RWPE1 (cell line): ENCODE measurements at places on chromosomes 6 and 20.

DNA sequence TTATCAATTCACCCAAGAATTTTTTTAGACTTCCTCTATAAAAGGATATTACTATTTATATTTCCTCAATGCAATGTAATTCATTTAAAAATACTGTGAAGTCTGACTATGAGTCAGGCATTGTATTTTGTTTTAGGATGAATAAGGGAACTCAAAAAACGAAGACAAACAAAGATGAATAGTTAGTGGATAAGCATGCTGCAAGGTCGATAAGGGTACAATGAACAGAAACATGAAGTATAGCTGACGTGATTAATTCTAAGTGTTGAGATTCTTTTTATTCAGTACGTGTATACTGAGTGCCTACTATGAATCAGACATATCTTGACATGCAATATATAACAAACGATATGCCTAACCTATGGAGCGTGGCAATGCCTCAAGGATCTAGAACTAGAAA, 105.4 kb downstream of the PDE10A start:
- no peak for DNase-seq

GRCh38 chr6:2738373-2738979, 12.2 kb downstream of the MYLK4 start:
- DNase-seq: peak; percentile 35

DNA sequence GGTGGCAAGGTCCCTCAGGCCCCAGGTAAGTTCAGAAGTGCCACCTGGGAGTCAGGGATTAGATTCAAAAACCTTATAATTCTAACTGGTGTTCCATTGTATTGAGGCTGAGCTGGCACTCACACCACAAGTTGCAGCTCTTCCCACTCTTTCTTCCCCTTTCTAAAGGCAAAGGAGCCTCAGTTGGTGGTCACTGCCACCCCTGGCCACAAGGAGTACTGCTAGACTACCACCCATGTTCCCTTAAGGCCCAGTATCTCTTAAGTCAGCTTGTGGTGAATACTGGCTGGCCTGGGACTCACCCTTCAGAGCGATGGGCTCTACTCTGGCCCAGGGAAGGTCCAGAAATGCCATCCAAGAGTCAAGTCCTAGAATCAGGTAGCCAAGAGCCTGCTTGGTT, 421.1 kb upstream of the KHDRBS2 start:
- no peak for DNase-seq

DNA sequence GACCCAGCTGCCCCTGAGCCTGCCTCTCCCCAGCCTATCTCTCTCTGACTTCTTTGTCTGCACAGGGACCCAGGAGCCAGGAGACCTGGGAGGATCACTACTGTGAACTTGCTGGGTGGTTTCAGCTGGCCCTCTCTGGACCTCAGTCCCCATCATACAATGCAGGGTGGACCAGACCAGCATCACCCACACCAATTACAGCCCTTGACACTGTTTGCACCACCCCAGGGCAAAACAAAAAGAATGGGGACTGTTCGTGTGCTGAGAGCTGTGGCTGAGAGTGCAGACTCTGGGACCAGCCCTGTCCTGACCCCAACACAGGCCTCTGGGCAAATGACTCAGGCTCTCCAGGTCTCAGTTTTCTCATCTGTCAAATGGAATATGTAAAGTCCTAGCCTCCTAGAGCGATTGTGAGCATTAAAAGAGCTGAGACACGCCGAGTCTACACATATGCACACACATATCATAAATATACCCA, 25.4 kb downstream of the PTGIS start:
- no peak for DNase-seq

DNA sequence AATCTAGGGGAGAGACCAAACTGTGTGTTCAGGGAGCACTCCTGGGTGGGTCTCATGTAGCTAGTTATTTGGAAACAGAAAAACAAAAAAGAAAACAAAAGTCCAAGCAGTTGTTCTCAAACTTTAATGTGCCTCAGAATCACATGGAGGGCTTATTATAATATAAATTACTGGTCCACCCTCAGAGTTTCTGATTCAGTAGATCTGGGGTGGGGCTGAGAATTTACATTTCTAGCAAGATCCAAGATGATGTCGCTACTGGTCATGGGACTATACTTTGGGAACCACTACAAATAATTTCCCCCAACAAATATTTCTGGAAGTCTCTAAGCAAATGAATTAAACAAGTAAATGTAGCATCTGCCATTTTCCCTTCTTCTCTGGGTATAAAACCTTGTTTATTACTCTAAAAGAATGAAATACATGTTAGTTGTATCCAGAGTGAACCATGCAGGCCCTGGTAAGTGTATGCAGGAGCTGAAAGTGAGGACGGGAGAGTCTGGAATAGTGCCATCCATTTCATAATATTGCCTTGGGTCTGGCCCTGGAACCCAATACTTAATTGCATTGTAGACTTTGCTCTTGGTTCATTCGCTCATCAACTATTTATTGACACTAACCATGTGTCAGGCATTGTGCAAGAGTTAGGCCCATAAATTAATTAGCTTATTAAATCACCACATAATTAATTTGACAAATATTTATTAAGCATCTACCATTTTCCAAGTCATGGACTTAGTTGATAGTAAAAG, 490.8 kb downstream of the EPM2A start:
- DNase-seq: no peak

GRCh38 chr6:165223101-165223500, 86.3 kb downstream of the C6orf118 start:
- DNase-seq: no peak

DNA sequence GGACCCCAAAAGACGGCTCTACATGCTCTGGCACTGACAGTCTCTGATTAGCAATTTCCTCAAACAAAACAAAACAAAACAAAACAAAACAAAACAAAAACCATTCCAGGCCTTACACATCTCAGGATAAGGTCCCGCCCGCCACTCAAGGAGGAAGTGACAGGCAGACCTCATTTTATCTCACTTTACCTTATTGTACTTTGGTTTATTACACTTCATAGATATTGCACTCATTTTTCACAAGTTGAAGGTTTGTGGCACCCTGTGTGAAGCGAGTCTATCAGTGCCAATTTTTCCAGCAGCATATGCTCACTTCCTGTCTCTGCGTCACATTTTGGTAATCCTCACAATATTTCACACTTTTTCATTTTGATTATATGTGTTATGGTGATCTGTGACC, 15.2 kb downstream of the ZBP1 start:
- DNase-seq: no peak

GRCh38 chr6:5461365-5461764, 200.1 kb downstream of the FARS2 start:
- DNase-seq: no peak

GRCh38 chr6:105459049-105459448, 56.2 kb upstream of the PREP start:
- no peak for DNase-seq

DNA sequence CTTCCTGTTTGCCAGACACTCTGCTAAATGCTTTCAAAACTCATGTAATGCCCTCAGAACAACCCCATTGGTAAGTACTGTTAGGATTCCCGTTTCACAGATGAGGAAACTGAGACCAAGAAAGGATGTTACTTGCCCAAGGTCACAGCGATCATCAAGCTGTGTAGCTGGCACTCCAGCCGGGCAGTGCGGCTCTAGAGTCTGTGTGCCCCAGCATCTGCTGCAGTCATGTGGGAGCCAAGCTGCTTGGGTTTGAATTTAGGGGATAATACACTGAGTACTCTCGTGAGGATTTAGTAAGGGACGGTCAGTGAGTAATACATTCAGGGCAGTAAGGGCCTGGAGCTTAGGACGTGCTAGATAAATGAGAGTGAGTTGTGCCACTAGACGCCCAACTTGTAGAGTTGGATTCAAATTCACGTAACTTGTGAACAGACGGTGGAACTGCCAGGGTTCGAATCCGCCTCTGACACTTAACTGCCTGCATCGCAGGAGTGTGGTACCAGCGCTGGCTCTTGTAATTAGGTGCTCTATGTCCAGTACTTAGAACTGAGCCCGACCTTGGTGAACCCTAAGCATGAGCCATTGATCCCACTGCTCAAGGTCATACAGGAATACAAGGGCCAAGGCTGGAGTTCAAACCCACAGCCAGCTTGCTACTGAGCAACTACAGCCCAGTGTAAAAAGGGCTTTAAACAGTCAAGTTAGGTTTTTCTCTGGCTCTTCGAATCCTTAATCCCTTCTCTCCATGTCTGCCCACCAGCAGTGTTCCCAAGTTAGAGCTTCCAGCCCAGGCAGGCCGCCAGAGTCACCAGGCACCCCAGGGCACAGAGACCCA, 70.2 kb downstream of the EYA2 start:
- no peak for DNase-seq

- no peak for DNase-seq
Observed at GRCh38 chr20:31644701-31645100, 7.0 kb downstream of the COX4I2 start.

- no peak for DNase-seq
Observed at GRCh38 chr6:82076916-82077315, 170.6 kb downstream of the IBTK start.
